ENCODE measurements at places on chromosomes 4 and X. TPM values are rescaled to one million over a fixed set of nuclear protein-coding genes. Genes with fewer than 3 reads are reported as not detected.

DNA sequence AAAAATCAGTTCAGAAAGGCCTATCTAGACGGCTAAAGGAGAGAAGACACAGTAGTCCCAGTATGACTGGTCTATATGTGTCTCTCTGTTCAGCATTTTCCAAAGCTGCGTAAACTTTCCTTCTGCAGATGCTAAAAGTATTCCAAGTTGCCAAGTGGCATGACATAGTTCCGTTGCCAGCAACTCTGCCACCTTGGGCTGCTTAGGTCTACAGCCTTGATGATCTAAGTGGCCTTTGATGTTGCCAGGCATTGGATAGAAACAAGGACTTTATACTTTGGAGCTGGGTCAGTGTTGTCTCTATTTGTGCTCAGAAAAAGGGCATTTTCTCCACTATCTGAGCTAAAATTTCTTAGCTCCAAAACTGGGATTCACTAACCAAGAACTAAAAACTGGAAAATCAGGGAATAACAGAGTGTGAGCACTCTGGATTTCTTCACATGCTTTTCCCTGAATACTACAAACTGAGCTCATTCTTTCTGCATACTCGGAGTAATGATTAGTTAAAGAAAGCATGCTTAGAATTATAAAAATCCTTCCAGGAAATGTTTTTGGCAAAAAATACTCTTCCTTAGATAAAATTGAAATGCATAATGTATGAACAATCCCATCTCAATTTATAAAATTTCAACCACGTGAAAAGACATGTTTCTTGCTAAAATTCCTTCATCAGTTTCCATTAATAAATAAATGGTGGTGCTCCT lies 191.4 kb downstream of the ADAMTS3 start:
- DNase-seq, result no peak

GRCh38 chrX:39016556-39016955 lies 215.3 kb downstream of the MID1IP1 start:
- DNase-seq, result no peak

DNA sequence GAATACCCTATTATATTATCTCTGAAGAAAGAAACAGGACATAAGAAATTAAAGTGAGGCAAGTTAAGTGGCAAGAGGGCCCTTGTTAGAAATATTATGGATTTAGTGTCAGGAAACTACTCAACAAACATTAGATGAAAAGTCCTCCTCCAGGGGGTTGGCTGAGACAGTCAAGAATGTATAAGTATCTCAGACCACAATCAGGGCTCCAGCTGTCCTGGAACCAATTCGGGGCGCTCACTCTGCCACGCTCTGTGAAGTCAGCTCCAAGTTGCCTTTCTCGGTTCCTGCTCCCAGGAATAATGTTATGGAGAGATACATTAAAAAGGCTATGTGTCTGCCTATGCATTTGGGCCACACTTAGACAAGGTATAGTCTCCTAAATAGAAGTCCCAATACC lies 73.3 kb downstream of the RASGEF1B start:
- no peak for DNase-seq

- DNase-seq, result no peak
These were observed 449.1 kb downstream of the NKX6-1 start for GRCh38 chr4:84050015-84050414.

GRCh38 chr4:17206829-17207801 lies 304.8 kb downstream of the QDPR start:
- no peak for DNase-seq

GRCh38 chr4:72706684-72707083 lies 137.7 kb upstream of the ADAMTS3 start:
- no peak for DNase-seq

- DNase-seq, result no peak
These were observed 28.0 kb upstream of the BANK1 start for GRCh38 chr4:101762534-101762933.

DNA sequence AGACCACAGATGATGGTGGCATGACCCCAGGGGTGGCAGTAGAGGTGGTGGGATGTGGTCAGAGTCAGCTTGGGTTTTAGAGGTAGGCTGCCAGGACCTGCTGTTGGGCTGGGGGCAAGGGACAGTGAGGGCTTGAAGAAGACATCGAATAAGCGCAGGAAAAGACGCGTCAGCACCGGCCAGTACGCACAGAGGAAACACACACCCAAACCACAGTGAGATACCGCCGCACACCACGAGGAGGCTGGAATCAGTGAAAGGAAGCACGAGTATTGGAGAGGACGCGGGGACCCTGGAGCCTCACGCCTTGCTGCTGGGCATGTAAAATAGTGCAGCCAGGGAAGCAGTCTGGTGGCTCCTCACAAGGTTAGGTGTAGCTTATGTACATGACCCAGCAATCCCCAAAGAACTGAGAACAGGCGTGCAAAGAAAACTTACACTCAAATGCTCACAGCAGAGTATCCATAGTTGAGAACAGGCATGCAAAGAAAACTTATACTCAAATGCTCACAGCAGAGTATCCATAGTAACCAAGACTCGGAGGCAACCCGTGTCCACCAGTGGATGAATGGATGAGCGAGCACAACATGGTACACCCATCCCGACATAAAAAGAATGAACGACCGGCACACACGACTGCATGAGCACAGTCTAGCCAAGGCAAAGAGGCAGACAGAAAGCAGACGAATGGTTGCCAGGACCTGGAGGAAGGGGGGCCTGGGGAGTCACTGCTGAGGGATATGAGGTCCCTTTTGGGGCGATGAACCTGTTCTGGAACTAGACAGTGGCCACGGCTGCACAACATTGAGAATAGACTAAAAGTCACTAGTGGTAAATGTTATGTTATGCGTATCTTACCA lies 13.3 kb downstream of the PDZD4 start:
- no peak for DNase-seq

- DNase-seq, result no peak
These were observed 127.2 kb upstream of the RPS6KA3 start for GRCh38 chrX:20393944-20394343.

- peak; percentile 93 for DNase-seq
These were observed 32.7 kb downstream of the TBC1D14 start for GRCh38 chr4:6942238-6942800.

DNA sequence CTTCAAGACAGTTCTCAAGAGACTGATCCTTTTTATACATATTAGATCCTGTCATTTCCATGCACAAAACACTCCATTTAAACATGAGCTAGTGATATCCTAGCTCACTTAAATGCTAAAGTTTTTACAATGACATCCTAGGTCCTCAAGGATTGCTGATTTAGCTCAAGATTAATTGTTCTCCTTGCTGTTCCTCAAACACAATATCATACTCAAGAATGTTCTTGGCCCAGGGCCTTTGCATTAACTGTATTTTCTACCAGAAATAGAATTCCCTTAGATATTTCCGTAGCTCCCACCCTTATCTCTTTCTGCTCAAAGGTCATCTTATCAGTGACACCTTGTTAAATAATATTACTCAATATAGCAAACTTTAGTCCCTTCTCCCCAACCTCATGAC lies 270.1 kb downstream of the GALNTL6 start:
- DNase-seq, result no peak

GRCh38 chr4:71008196-71008595 lies 14.7 kb downstream of the DCK start:
- no peak for DNase-seq

DNA sequence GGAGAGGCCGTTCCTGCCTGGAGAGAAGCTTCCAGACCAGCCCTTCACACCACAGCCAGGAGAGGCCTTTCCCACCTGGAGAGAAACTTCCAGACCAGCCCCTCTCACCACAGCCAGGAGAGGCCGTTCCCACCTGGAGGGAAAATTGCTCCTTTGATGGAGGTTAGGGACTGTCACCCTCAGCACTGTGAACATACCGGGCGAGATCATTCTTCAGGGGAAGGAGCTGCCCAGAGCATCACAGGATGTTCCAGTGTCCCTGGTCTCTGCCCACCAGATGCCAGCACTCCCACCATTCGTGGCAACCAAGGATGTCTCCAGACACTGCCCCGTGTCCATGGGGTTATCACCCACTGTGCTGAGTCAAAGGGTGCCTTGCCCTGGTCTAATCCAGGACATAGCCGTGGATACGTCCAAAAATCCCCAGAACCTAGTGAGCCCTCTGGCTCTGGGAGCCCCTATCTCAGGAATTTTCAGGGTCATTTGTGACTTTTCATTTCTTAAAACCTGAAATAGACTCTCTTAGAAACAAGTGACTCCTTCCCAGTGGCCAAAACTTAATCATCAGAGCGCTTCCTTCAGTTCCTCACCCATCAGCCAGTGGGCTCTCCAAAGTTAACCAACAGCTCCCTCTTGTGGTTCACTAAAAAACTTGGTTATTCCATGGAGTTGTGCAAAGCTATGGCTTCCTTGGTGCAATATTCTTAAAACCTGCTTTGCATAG lies 80.2 kb downstream of the CRMP1 start:
- peak; percentile 70 for DNase-seq

Gene FNIP2
- 15.2 TPM for total RNA-seq

Gene BRS3
- total RNA-seq, result not detected

Gene DUX4
- not detected for total RNA-seq

Gene ADAMTS3
- total RNA-seq, result 0.12 TPM

Gene NOX1
- not detected for total RNA-seq

Gene TCEAL8
- 176 TPM for total RNA-seq

Gene IL13RA2
- 143 TPM for total RNA-seq

Gene MAGEE2
- not detected for total RNA-seq
